T-helper 17 cell (primary cell): ENCODE measurements at places on chromosomes 4 and X.

DNA sequence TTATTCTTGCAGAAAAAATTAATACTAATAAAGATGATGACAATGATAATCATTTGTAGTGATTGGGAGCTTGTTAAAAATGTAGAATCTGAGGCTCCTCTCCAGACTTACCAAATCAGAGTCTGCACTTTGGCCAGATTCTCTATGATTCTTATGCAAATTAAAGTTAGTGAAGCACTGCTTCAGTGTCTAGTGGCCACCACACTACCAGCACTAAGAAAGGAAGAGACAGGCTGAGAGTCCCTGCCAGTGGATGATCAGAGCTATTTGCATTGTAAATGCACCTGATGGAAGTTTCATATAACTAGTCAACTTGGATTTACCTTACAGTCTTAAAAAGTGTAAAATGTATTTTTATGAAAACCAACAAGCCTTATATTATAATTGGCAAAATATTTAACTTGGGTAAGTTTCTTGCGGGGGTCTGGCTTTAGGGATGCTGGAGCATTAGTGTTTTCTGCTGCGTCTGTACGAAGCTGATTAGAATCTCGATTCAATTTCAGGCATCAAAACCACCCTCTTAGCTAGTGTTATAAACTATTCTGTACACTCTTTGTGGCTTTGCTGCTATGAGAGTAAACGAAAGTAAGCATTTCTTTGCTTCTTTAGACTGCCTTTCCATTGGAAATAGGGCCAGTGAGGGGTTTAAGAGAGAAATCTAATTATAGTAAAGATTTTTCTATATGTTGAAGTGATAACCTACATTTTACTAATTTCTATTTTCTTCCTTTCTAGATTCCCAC, 114.1 kb downstream of the TLL1 start:
- DNase-seq = no peak

GRCh38 chr4:142690406-142691163, 155.5 kb downstream of the INPP4B start:
- no peak for DNase-seq

- no peak for DNase-seq
Measured at GRCh38 chr4:125677665-125678307, 363.0 kb downstream of the FAT4 start.

GRCh38 chrX:69618803-69619202, 2.9 kb downstream of the EDA start:
- DNase-seq = no peak

DNA sequence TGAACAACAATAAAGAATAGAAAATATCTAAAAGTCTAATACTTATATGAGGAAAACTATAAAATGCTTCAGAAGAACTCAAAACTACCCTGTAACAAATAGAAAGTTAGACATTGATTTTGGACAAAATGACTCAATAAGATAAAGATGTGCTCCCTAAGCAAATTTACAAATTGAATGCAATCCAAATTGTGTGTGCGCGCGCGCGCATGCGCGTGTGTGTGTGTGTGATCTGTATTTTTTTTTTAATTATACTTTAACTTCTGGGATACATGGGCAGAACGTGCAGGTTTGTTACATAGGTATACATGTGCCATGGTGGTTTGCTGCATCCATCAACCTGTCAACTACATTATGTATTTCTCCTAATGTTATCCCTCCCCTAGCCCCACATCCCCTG, 320.8 kb upstream of the INTU start:
- DNase-seq = no peak

- no peak for DNase-seq
Measured at GRCh38 chr4:24102621-24103020, 212.8 kb upstream of the PPARGC1A start.
